ENCODE measurements at places on chromosomes 16 and 17.

GRCh38 chr16:56938664-56939513 is 6.9 kb downstream of the HERPUD1 start:
- no peak for DNase-seq

DNA sequence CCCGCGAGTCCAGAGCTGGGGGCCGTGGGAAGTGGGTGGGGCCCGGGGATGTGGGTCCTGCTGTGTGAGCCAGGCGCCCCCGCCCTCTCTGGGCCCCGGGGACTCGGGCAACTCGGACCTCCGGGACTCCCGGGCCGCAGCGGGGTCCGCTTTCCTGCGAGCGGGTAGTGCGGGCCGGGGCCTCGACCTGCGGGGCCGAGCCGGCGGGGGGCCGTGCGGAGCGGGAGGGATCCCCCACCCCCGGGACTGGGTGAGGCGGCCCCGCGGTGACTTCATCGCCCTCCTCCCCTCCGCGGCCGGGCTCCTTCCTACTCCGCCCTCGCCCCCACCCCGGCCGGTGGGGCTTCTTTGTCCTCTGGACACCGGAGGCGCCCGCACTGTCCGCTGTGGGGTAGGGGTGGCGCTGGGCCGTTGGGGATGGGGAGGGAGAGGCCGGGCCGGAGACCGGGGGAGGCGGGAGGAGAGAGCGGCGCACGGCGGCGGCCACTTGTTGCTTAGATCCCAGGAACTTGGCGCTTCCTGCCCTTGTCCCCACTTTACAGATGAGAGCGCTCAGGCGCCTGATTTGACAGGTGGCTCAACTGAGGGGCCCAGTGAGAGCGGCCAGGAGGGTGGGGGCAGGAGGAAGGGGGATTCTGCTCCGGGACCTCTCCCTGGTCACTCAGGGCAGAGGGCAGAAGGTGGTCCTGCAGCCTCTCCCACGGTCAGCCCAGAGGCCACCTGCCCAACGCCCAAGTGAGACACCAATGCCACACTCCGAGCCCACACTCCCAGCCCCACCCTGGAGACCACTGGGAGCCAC is 874 bp downstream of the CMTM3 start:
- DNase-seq = peak; percentile 58

GRCh38 chr17:44350733-44351226 is 5.7 kb downstream of the GRN start:
- peak; percentile 63 for DNase-seq

GRCh38 chr17:39264119-39264518 is 38.4 kb upstream of the STAC2 start:
- DNase-seq = peak; percentile 63

- no peak for DNase-seq
These were observed 202.3 kb downstream of the RAB11FIP4 start for GRCh38 chr17:31593806-31594205.
